Left cardiac atrium (tissue), 4 donors: ENCODE measurements at places on chromosomes 4 and X.
A peak's percentile ranks its signal among the peaks of the same experiment; 100 is the strongest.

DNA sequence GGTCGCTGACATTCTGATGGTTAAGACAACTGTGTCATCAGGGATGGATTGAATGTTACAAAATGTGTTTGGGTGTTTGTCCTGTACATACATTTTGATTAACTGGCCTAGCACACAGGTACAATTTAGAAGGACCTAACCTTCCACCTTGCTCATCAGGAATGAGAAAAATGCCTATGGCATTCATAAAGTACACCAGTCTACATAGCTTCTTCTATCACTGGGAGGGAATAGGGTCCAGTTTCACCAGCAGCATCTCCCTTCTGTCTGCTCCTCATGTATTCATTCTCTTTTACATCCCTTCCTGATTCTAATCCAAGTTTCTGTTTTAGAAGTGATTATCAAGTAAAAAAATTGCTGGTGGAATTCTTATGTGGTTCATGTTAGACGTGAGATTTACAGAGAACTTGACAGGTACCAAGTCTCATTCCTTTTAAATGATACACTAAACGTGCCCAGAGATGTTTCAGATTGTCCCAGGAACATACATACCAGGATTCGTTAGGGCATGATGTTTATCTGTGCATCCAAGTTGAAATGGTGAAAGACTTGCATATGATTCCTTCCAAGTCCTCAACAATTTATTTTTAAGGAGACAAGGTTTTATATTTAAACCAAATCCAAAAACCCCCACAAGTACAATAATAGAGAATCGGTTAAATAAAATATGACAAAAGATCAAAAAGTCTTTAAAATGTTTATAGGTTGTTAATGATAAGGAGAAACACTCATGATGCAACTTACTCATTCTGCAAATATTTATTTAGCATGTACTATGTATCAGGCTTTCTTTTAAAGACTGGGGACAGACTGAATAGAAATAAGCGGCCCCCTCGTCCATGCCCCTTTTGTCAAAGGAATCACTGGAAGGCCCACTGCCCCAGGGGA is 359.1 kb downstream of the ZNF674 start:
- DNase-seq, result no peak

GRCh38 chr4:180542445-180543100 is 1700.6 kb upstream of the TENM3 start:
- DNase-seq, result no peak

GRCh38 chr4:13261486-13262257 is 222.5 kb downstream of the RAB28 start:
- DNase-seq, result no peak

- DNase-seq, result no peak
These were observed 199.0 kb upstream of the LNX1 start for GRCh38 chr4:53790286-53790685.

DNA sequence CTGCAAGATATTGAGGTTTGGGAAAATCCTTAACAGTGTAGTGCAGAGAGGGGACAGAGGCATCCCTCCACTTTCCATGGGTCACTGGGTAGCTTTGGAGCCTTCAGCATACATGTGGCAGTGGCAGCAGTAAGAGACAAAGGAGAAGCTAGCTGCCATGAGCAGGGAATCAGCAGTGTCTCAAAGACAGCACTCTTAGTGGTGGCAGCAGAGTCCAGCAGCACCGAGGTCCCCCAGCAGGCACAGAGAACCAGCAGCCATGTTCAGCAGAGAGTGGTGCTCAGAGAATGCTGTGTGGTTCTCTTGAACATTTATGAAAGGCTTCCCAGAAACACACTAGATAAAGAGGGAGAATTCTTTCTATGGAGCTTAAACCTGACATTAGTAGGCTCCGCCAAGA is 308.5 kb downstream of the CENPC start:
- no peak for DNase-seq

DNA sequence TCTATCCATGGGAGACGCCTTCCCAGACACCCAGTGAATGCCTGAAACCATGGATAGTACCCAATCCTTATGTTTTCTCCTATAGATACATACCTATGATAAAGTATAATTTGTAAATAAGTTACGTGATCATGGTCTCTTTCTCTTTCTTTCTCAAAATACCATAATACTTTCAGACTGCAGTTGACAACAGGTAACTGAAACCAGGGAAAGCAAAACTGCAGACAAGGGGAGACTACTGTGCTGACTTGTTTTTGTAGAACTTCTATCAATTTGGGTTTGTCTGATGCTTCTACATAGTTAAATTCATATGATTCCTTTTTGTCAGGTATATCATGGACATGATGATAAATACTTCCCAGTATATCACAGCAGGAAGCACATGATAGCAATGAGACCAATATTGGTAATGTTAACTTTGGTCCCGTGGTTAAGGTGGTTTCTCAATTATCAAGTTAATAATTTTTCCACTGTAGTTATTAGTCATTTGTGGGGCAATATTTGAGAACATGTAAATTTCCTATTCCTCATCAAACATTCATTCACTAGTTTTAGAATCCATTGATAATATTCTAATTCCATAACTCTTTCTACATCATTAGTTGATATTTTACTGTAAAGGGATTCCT is 298.0 kb upstream of the TET2 start:
- DNase-seq, result no peak

GRCh38 chr4:84956014-84956413 is 10.5 kb downstream of the WDFY3 start:
- no peak for DNase-seq

DNA sequence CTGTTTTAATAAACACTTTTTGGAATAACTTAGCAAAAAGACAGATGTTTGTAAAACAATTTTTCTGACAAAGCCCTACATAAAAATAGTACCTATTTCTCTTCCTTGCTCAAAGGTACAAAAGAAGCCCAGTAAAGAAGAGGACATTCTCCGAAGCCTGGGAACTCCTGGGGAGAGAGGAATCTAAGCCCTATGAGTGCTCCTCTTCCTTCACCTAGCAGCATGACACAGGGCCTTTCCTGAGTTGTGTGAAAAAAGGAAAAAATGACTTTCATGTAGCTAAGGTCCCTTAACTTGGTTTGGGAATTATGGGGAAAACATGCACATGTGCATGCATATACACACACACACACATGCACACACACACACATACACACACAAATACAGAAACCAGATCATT is 586.9 kb downstream of the TMA16 start:
- DNase-seq, result no peak

GRCh38 chr4:6052679-6053078 is 34.4 kb upstream of the C4orf50 start:
- no peak for DNase-seq

- no peak for DNase-seq
These were observed 318.4 kb upstream of the GIMD1 start for GRCh38 chr4:106687026-106687425.

GRCh38 chr4:47513461-47513860 is 28.4 kb downstream of the ATP10D start:
- no peak for DNase-seq

DNA sequence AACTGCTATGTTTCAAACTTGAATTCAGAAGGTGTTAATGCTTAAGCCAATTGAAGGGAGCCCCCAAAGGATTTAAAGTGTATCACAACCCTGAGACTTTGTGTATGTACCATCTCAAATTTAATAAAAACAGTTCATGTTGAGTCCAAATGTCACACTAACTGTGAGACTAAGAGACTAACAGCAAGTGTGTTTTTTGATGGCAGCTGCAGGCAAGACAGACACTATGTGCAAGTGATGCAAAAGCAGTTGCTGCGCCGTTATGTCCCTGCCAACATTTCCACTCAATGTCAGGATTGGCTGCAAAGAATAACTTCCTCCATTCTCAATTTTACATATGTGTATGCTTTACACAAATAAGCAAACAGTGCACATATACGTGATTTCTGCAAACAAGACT is 594.6 kb downstream of the IL15 start:
- no peak for DNase-seq

GRCh38 chr4:94711635-94712034 is 46.1 kb upstream of the BMPR1B start:
- no peak for DNase-seq

- DNase-seq, result no peak
These were observed 63.4 kb downstream of the DCUN1D4 start for GRCh38 chr4:51906167-51906958.

- DNase-seq, result peak; percentile 24
These were observed 33.2 kb downstream of the FGFRL1 start for GRCh38 chr4:1044469-1045192.

DNA sequence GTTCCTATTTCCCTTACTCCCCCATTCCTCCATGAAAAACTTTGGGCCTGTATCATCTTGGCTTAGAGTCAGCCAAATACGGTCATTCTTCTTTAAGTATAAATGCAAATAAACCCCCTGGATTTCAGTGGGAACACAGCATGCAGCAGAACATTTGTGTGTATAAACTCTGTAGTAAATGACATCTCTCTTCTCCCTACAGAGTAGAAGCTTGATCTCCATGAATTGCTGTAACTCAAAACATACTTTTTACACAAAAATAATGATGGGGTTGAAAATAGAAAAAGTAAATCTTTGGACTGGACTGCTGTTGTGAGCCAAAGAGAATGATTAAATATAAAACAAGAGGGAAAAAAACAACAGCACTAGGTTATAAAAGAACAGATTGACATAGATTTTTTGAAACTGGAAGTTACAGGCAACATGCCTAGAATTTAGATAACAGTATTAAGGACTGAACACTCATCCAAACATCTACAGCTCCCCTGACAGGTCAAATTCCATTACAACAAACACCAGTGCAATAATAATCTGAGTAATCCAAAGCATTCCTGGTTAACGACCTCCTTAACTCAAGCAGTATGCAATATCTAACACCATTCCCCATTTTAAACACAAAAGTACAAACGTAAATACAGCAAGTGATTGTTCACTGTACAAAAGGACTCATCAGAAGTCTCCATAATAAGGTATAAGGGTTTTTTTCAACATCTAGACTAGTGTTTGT is 30.7 kb downstream of the TSPAN5 start:
- DNase-seq, result no peak

- no peak for DNase-seq
These were observed 89.0 kb downstream of the MXRA5 start for GRCh38 chrX:3257471-3257870.

DNA sequence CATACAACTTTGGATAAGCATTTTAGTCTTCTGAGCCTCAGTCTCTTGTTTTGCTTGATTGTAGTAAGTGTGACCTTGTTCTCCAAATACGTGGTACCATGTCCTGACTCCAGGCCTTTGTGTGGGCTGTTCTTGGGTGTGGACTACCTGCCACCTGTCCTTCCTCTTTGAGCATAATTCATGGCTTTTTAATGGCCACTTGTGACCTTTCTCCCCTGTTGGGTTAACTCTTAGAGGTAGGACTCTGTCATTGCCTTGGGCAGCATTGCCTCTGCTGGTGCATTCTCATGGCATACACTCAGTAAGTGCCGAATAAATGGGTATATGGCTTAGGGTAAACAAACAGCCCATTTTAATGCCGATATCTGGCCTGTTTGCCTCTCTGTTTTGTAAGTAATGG is 3.0 kb downstream of the NSD2 start:
- no peak for DNase-seq

- DNase-seq, result no peak
These were observed 1.4 kb upstream of the MSL3 start for GRCh38 chrX:11756354-11757318.

GRCh38 chr4:123673971-123674370 is 277.4 kb downstream of the SPRY1 start:
- no peak for DNase-seq

GRCh38 chrX:136878423-136878822 is 2.1 kb downstream of the RBMX start:
- no peak for DNase-seq

GRCh38 chr4:108361446-108361820 is 192.7 kb upstream of the LEF1 start:
- DNase-seq, result no peak

DNA sequence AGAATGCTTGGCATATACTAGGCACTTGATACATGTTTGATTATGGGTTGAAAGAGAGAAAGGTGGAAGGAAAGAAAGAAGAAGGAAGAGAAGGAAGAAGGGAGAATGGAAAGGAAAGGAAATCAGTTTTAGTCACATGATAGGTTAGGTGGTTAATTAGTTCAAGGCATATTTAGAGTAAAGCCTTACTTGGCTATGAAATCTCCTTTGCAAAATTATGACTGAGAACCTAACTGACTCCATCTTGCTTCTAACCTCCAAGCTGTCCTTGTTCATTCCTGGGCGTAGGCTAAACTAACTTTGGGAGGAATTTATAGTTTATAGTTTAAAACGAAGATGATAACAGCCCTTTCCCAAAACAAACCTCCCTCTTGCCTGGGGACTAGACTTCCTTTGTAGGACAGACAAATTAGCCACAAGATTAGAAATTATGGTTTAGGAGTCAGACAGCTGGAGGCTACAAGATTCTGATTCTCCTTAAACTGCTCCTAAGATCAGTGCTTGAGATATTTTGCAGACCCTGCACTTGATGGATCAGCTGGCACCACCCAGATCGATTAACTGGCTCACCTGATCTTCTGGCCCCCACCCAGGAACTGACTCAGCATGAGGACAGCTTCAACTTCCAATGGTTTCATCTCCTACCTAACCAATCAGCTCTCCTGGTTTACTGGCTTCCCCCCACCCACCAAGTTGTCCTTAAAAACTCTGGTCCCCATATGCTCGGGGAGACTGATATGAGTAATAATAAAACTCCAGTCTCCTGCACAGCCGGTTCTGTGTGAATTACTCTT is 55.0 kb downstream of the TXK start:
- no peak for DNase-seq

- DNase-seq, result no peak
These were observed 23.0 kb upstream of the PPA2 start for GRCh38 chr4:105496899-105497298.

DNA sequence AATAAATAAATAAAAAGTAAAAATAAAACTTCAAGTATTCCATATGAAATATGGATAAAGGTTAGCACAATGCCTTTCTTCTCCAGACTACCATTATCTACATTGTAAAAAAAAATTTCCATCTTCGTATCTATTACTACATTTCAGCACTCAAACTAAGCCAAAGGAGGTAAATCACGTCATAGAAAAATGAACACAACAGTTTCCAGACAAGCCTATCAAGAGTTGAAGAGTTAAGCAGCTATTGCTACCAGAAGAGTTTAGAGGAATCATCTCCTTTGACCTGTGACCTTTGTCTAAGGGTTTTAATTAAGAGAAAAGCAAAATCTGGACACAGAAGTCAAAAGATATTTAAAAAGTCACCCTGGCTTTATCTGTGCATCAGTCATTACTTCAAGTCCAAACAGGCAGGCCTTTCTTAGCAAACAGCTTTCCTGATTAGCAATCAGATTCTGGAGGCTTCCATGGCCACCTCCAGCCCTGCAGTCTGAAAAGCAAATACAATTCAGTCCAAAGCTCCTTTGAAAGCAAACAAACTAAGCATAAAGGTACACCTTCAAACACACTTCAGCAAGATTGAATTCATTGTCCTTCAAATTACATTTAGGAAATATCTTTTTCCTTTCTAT is 82.2 kb downstream of the APBB2 start:
- no peak for DNase-seq

GRCh38 chr4:121711263-121712000 is 14.7 kb upstream of the ANXA5 start:
- peak; percentile 95 for DNase-seq

- no peak for DNase-seq
These were observed 7.4 kb downstream of the FATE1 start for GRCh38 chrX:151723156-151723760.
